CD4-positive, alpha-beta T cell treated with Interferon alpha-2 for 1 hour (primary cell): ENCODE measurements at places on chromosomes 13 and 19.

DNA sequence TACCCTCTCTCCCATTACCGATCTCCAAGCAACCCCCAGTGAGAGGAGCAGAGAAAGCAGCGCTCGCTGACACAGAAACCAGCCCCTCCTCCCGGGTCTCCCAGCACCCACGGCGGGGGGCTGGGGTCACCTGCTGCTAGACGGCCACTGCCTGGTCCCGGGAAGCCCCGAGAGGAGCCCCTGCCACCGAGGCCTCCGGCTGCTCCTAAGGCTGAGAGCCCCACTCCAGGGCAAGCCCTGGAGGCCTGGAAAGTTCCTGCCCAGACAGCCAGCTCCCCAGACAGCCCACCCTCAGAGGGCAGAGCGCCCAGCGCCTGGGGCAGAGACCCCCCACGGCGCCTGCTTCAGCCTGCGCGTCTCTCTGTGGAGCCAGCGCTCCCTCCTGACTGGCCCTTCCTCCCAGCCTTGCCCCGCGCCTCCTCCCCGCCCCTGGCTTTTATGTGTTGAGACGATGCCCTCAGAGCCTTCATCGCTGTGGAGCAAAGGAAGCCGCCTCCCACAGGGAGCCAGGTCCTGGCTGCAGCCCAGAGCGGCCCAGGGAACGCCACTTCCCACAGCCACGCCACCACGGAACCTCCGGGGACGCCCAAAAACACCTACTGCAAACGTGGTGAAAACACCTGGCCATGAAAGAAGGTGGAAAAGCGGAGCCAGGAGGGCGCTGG is 51.1 kb downstream of the MLLT1 start:
- no peak for DNase-seq

- DNase-seq: no peak
Observed at GRCh38 chr13:72221276-72221962, 354.4 kb upstream of the DACH1 start.

GRCh38 chr13:102536695-102537485 is 59.9 kb upstream of the TPP2 start:
- no peak for DNase-seq

DNA sequence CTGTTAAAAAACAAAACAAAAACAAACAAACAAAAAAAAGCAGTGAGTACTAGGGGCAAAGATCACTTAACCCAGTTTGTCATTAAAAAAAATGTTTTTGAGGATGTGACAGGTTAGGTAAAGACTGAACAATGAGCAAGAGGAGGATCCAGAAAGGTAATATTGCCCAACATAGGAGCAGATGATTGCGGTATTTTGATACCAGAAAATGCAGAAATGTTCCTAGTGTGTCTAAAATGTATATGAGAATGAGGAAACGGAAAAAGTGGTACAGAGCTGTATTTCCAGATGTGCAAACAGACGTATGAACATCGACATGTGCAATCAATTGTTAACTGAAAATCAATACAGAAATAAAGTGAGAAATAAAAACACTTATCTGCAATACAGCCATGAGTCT is 4.9 kb upstream of the LILRA4 start:
- no peak for DNase-seq

- DNase-seq: no peak
Observed at GRCh38 chr19:3220576-3220975, 3.9 kb upstream of the CELF5 start.

- DNase-seq: no peak
Observed at GRCh38 chr13:114315074-114315785, 927 bp downstream of the CHAMP1 start.

GRCh38 chr19:35090506-35091214 is 25.0 kb upstream of the FXYD3 start:
- peak; percentile 61 for DNase-seq

DNA sequence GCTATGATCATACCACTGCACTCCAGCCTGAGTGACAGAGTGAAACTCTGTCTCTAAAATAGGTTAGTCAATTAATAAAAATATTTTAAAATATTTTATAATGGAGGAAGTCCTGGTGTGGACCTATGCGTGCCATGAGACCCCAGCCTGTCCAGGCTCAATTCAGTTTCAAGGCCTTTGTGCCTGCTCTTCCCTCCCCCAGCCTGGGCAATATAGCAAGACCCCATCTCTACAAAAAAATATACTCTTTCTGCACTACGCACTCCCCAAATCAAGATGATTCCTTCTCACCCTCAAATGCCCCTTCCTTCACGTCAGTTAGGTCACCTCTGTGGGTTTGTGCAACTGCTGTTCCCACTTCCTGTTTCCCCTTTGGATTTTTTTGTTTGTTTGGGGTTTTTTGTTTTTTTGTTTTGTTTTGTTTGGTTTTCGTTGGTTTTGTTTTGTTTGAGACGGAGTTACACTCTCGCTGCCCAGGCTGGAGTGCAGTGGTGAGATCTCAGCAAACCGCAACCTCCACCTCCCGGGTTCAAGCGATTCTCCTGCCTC is 1.4 kb upstream of the HSH2D start:
- DNase-seq: no peak

DNA sequence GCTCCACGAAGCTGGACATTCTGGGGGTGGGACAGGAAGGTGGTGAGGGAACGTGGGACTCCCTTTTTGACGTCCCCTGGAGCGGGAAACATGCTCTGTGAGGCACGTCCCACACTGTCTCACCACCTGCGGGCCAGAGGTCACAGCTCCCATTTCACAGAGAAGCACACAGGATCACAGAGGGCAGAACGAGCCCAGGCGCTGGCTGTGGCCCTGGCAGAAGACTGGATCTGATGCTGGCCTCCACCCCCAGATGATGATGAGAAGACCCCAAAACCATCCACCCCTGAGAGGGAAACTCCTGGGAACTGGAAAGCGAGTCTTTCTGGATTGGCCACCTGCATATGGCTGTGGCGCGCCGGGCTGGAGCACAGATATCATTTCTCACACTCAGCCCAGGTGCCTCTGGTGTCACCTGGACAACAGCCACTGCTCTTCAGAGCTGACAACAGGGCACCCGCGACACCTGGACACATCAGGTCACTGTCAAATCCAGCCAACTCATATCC is 216.2 kb downstream of the TUBA3C start:
- DNase-seq: no peak

DNA sequence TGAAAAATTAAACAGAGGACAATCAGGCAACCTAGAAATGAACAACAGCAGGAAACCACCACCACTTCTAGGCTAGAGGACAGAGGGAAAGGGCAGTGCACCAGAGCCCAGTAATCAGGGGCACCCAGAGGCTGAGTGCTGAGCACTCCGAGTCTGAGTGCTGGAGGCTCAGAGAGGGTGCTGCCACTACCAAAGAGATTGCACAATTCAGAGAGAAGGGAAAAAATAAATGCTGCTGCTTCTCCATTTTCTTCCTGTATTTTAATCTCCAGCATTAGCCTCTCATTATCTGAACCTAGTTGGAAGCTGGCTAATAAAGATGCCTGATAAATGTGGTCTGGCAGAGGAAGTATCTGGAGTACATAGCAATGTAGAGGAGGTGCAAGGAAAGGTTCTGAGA is 11.8 kb upstream of the ZNF175 start:
- DNase-seq: no peak

GRCh38 chr13:28526876-28527275 is 31.9 kb upstream of the FLT1 start:
- DNase-seq: no peak

DNA sequence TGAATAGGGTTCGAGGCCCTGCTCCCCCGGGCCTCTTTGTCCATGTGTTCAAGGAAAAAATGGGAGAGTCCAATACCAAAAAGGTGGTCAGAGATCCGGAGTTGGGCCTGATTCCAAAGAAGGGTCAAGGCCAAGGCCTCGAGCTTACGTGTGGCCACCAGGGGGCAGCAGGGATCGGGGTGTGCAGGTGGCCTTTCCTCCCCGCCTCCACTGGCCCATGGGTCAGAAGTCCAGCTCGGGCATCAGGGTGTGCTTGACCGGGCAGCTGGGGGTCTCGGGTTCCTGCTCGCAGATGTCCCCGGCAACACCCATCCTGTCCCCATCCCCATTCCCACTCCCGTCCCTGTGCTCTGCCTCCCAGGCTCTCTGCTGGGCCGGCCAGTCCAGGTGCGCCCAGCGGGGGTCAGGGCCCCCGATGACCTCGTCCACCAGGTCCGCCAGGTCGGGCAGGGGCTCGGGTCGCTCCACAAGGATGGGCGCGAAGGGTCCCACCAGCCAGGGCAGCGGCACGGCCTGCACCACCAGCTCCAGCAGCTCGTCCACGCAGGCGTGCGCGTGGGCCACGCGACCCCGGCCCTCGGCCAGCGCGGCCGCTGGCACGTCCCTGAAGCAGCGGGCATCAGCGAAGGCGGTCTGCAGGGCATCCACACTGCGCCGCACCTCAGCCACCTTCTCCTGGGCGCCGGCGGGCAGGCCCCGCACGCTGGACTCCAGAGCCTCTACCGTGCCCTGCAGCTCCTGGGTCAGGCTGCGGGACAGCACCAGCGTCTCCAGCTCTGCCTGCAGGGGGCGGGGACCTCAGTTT is 5.2 kb upstream of the PLIN4 start:
- peak; percentile 28 for DNase-seq

DNA sequence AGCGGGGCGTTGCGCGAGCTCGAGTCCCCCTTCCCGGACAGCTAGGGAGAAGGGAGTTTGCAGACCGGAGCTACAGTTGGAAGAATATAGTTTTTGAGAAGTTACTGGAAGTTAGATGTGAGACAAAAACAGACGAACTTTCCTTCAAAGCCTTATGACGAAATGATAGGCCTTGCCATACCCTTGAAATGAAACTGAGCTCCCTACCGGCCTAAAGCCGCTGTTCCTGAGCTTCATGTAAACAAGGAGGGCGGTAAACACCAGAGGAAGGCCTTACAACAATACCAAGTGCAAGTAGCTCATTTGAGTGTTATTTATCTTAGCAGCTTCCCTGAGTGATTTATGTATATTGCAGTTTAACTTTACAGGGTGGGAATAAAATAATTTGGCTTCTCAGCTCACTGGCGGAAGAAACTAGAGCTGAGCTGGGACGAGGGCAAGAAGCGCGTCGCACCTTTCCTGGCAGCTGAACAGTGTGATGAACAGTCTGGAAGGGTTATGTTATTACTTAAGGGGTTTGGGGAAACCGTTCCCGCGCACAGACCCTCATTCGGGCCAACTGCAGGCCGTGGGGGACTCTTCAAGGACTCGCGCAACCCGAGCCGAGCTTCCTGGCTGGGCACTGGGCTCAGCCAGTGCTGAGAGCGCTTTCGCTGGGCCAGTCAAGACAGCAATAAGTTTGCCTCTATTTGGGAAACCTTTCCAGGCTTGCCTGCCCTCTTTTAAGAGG is 111.2 kb downstream of the KCNRG start:
- DNase-seq: peak; percentile 66

- no peak for DNase-seq
Observed at GRCh38 chr13:45966715-45967114, 85.8 kb downstream of the ZC3H13 start.

GRCh38 chr19:29812080-29812880 is 489 bp downstream of the CCNE1 start:
- no peak for DNase-seq

- DNase-seq: peak; percentile 77
Observed at GRCh38 chr19:13212759-13213330, 62.6 kb downstream of the IER2 start.

DNA sequence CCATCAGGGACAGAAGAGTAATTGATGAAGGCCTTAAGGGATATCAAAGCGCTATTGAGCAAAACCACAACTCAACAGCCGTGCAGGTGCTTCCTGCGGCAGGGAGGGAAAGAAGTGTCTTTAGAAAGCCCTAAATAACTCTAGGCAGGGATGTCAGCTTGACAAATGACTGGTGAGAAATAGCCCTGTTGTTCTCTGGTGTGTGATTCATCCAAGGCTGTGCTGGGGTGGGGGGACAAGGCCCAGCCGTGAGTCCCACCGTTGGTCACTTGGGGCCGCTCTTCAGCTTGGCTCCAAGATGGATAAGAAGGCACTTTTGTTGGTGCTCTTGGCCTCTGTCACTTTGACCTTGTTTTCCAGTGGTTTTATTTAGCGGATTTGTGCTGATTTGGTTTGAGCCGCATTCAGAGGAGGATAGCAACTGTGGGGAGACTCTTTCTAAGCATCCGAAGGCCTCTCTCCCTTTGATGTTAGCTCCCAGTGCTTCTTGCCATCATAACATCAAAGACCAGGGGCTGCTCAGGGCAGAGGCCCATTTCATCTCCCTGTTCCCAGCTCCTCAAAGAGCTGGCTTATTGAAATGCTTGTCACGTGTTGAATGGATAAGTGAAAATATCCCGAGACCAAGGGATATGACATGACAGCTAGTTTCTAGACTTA is 130.3 kb upstream of the SERP2 start:
- peak; percentile 12 for DNase-seq

- DNase-seq: no peak
Observed at GRCh38 chr19:48250290-48251025, 5.3 kb downstream of the CARD8 start.

DNA sequence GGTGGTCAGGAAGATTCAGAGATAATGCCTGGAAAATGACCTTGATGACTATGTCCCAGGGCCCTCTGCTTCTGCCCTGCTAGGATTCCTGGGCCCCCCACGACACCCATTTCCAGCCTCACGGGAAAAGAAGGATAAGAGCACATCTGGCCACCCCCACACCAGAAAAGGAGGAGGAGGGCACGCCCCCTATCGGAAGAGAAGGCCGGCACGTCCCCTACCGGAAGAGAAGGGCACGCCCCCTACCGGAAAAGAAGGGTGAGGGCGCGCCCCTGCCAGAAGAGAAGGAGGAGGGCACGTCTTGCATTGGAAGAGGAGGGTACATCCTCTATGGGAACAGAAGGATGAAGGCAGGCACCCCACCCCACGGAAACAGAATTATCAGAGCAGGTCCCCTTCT is 84.3 kb downstream of the IER2 start:
- DNase-seq: peak; percentile 76

DNA sequence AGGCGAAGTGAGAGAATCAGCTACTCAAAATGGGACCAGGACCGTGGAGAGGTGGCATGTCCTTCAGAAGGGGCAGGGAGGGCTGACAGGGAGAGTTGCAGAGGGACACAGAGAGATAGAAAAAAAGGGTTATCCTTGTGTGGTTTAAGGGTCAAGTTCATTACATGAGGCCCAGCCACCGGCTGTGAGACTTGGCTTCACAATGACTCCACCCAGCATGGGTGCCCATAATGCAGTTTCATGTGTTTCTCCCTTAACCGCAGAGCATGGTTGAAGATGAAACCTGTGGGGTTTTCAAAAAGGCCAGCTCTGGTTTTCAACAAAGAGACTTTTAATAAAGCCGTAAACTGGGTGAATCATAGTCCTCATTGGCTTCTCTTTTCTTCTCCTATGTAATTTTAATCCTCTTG is 164.6 kb downstream of the KLF5 start:
- no peak for DNase-seq

GRCh38 chr19:8935460-8935859 is 74.7 kb downstream of the MUC16 start:
- DNase-seq: no peak

- no peak for DNase-seq
Observed at GRCh38 chr19:15248648-15249527, 16.6 kb upstream of the EPHX3 start.

GRCh38 chr13:102033857-102034331 is 368.0 kb downstream of the FGF14 start:
- DNase-seq: no peak
